ENCODE measurements at places on chromosomes 12 and 14.

DNA sequence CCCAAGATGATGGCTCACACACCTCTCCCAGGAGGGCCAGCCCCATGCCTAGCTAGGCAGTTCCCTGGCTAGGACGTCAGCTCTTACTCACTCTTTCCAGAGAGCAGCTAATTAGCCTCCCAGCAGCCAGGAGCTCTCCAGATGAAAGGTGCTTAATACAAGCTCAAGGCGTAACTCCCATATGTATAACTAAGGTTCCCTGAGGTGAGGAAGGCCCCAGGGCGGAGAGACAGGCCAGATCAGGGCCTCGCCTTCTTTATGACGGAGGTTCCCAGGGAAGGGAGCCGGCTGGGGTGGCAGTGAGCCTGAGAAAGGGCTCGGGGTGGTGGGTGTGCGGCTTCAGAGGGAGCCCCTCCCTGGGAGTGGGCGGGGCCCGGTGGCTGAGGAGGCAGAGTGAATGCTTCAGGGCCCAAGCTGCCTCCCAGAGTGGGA, 26.4 kb upstream of the ZFP36L1 start:
- DNase-seq = no peak

DNA sequence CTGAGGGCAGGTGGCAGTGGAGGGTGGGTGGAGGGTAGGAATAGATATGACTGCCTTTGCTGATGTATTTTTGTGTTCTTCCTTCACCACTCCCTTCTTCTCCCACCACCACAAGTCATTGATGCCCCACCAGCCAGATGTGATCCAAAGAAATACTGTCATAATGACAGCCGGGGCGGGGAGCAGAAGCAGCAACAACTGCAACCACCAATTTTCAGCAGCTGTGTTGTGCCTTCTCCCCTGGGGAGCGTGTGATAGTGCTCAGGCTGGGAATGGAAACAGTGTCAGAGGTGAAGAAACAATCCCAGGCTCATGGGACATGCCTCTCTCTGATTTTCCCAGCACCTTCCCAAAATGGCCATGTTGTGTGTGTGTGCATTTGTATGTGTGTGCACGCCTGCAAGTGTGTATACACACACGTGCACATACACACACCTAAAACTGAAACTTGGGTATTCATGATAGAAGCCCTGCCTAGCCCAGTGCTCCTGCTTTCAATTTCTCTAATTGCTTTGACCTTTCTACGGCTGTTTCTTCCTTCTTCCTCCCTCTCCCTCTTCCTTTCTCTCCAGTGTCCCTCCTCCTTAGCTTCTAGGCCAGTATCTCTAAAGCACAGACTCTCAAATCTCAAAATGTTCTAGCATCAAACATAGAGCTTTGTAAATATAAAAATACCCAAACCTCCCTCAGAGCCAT, 299.2 kb upstream of the FKBP4 start:
- no peak for DNase-seq

DNA sequence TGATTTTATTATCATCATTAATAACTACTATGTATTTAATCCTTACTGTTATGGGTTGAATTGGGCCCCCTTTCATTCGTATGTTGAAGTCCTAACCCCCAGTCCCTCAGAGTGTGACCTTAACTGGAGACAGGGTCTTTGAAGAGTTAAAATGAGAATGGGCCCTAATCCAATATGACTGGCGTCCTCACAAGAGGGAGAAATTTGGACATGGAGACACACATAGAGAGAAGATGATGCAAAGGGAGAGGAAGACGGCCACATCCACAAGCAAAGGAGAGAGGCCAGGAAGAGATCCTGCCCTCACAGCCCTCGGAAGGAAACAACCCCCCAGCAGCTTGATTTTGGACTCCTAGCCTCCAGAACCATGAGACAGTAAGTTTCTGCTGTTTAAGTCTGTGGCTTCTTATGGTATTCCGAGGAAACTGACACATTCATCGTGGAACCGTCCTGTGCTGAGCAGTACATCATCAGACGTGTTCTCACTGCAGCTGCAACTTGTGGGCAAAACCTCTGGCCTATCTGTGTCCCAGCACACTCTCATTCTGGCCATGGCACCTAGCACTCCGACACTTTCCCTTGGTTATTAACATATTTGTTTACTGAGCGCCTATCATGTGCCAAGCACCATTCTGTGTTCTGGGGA, 127.6 kb downstream of the SLC38A6 start:
- no peak for DNase-seq

DNA sequence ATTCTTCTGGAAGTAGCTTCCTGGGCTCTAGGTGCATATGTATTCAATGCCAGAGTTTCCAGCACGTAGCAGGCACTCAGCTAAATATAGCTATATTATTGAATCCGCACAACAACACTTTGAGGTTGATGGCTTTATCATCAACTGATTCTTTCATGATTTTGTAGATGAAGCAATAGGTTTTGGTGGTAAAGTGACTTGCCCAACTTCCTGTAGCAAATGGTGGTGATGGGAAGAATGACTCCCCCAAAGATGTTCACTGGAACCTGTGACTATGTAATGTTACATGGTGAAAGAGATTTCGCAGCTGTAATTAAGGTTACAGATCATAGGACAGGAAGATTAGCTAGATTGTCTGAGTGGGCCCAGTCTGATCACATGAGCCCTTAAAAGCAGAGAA, 3.2 kb downstream of the TDRD9 start:
- no peak for DNase-seq

GRCh38 chr14:34277191-34277590, 184.8 kb downstream of the SPTSSA start:
- DNase-seq = no peak

DNA sequence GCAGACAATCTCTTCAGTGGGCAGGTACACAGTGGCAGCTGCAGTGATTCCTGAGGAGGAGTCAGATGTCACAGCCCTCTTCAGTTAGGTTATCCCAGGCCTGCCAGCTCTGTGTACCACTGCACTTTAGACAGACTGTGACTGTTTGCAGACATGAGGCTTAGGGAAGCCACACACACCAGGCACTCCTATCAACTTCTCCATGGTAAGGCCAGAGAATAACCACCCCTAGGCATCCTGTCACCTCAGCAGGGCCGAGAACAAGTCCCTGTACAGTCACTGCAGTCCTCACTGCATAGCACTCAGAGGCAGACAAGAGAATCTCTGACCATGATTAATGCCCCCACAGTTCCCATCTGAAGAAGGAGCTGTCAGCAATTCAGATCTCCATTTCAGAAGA, 296.5 kb downstream of the GALC start:
- no peak for DNase-seq

GRCh38 chr12:50411051-50411660, 10.5 kb downstream of the LARP4 start:
- no peak for DNase-seq

DNA sequence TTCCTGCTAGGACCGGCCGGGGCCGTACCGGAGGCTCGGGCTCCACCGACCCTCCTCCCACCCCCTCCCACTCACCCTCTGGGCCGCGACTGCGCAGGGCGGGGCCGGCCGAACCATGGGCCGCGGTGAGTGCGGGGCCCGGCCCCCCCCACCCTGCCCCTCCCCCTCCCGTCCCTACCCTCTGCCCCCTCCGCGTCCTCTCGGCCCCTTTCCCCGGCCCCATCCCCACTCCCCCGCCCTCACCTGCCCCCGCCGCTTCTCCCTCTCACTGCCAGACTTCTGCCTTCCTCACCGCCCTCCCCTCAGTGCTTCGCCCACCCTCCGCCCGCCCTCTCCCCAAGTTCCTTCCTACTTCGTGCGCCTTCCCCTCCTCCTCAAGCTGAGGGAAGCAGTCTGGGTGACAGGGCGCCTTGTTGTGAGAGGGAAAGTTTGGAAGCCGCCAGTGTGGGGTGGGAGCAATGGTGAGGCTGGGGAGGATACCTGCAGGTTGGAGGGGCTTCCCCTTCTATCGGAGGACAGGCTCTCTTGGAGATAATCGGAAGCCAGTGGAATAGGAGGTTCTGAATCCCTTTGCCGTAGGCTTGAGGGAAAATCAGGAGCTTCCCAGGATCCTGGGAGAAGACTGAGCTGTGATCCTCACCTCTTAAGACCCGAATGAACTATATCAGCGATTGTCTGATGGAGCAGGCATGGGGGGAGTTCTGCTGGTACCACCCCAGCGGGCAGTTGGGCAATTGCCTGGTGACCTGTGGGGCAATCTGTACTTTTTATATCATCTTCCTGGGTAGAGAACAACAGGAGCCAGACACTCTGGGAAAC, 472 bp downstream of the MBD6 start:
- no peak for DNase-seq

GRCh38 chr12:44465139-44465538, 411.0 kb downstream of the NELL2 start:
- no peak for DNase-seq

DNA sequence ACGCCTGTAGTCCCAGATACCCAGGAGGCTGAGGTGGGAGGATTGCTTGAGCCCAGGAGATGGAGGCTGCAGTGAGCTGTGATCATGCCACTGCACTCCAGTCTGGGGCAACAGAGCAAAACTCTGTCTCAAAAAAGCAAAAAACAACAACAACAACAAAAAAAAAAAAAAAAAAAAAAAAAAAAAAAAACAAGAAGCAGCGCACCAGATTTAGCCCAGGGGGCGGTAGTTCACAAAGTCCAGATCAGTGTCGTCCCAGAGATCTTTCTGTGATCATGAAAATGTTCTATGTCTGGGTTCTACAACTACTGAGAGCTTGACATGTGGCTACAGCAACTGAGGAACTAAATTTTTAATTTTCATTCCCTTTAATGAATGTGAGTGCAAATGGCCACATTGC, 27.4 kb downstream of the OAS2 start:
- no peak for DNase-seq

DNA sequence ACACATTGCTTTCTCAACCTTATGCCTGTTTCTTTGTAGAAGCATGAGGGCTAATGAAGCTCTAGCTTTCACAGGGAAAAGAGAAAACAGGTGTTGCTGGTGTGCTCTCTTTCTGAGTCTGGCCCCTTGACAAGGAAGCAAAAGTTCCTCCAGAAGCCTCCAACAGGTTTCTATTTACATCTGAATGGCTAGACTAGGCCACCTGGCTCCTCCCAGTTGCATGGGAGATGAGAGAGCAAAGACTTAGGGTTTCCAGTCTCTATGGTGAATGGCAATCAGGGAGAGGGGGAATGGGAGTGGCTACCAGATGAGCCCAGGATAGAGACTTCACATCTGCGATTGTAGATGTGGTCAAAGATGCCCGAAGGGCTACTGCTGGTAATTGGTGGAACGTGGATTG, 138.1 kb upstream of the PLXNC1 start:
- DNase-seq = no peak

DNA sequence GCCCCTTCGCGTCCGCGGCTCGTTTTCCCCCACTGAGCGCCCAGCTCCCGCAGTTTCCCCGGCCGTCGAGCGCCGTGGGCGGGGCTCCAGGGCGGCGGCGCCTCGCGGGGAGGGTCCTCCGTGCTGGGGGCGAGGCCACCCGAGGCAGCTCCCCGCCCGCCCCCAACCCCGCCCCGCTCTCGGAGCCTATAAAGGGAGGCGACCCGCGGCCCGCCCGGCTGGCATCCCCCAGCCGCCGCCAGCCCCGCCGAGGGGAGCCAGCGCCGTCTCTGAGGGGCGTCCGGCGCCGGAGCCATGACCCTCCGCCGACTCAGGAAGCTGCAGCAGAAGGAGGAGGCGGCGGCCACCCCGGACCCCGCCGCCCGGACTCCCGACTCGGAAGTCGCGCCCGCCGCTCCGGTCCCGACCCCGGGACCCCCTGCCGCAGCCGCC, at the start of gene TAMALIN:
TSS of gene TAMALIN (plus strand) at position 221 of the 432 bp plus-strand sequence. CDS start at position 295, 74 bp downstream.
- peak; percentile 74 for DNase-seq

GRCh38 chr12:48938805-48939204, 13.5 kb upstream of the FKBP11 start:
- DNase-seq = no peak

- DNase-seq = no peak
These were observed 67.5 kb downstream of the SLC41A2 start for GRCh38 chr12:104890476-104891096.

- no peak for DNase-seq
These were observed 6.7 kb upstream of the STXBP6 start for GRCh38 chr14:25056688-25057078.

GRCh38 chr14:76502219-76502618, 126.3 kb downstream of the ESRRB start:
- DNase-seq = no peak

DNA sequence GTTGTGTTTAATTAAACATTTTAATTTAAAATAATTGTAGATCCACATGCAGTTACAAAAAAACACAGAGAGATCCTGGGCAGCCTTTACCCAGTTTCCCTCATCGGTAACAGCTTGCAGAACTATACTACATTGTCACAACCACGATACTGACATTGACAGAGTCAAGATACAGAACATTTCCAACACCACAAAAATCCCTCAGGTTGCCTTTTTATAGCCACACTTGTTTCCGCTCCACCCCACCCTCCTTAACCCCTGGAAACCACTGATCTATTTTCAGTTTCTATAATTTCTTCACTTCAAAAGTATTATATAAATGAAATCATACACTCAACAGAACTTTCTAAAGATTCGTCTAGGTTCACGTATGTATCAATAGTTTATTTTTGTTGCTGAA, 458.8 kb upstream of the SOX5 start:
- no peak for DNase-seq

- DNase-seq = no peak
These were observed 6.4 kb downstream of the GOLGA5 start for GRCh38 chr14:92800525-92800924.

DNA sequence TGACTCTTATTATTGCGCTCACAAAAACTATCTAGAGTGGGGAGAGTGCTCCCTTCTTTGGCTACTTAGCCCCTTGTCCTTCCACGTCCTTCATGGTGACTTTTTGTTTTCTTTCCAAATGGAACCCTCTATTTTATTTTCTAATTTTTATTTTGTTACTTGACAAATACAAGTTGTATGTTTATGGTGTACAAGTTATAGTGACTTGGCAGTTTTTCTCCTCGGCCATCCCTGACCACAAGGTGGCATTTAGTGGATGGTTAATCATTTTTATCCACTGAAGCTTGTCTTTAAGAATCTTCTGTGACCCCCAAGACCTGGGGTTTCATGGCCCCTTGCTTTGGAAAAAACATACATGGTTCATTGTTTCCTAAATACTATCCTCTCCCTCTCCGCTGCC, 70.1 kb downstream of the NKX2-1 start:
- no peak for DNase-seq
